CD4-positive, alpha-beta T cell treated with Interleukin-15 for 4 hours (primary cell): ENCODE measurements at places on chromosomes 1 and 21.

DNA sequence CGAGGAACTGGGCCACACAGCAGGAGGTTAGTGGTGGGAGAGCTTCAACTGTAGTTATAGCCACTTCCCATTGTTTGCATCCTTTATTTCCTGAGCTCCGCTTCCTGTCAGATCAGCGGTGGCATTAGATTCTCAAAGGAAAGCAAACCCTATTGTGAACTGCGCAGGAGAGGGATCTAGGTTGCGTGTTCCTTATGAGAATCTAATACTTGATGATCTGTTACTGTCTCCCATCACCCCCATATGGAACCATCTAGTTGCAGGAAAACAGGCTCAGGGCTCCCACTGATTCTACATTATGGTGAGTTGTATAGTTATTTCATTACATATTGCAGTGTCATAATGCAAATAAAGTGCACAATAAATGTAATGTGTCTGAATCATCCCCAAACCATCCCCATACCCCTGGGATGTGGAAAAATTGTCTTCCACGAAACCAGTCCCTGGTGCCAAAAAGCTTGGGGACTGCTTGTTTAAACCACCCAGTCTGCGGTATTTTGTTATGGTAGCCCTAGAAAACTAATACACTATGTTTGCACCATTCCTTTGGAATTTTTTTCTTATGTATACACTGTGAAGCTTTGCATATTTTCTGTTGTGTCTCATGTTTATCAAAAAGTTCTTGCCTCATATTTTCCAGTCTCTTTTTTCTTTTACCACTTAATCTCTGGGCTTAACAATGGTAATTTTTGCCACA lies 136.6 kb upstream of the IVNS1ABP start:
- DNase-seq = no peak

- DNase-seq = no peak
Measured at GRCh38 chr1:160149233-160149632, 2.2 kb upstream of the ATP1A4 start.

- DNase-seq = peak; percentile 30
Measured at GRCh38 chr1:92410706-92411105, 76.0 kb downstream of the GFI1 start.

DNA sequence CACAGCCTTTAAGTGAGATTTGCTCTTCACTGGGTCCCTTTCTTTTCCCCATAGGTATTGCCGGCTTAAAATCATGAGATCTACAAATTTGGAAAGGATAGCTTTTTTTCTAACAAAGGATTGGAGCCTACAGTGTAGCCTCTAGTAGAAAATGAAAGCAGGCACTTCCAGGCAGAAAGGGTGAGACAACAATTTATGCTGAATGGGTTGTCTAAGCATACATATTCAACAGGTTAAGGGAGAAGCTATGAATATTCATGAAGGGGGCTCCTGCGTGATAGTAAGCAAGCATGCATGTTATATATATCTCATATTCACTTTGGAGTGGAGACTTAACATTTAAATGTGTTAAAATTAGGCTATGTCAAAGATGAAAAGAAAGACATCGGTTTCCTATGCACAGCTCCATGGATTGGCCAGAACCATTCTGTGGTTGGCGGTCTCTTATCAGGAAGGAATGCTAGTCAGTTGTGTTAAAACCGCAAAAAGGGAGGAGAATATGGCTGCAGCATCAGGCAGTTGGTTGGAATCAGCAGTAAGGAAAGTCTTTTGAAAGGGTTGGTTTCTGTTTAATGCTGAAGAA lies 66.0 kb downstream of the VCAM1 start:
- DNase-seq = no peak

DNA sequence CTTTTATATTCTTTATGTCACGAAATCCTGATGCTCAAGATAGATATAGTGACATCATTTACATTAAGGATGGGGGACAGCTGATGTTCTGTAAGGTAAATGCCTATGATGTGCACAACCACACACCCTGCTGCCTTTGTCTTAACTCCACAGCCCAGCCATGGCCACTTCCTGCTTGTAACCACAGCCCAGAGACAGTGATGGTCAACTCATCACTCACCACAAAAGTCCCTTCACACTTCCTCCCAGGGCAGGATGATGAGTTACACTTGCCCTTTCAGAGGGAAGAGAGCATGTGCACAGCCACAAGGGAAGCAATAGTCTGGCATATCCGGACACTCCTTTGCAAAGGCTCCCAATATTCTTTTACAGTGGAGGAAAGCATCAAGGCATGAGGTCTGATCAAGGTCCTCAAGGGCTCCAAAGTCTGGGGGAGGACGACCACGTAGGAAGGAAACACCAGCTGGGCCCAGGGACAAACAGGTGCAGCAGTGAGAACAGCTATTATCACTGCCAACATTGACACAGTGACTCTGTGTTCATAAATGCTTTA lies 53.8 kb downstream of the PLPP3 start:
- no peak for DNase-seq

DNA sequence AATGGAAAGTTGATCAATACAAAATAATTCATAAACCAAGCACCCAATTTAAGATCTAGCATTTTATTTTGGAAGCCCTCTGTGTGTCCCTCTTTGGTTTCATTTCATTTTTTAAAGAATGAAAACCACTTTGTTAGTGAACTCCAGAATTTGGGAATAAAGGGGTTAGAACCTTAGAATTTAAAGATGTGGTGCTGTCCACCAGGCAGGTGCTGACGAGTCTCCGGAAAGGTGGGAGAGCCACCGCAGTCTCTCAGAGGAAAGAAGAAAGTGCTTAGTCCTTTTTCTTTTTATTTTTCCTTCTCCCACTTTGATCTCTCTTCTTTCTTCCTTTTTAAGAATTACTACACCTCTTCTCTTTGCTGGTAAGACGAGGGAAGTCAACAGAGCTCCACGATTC lies 20.5 kb upstream of the HIVEP3 start:
- no peak for DNase-seq

DNA sequence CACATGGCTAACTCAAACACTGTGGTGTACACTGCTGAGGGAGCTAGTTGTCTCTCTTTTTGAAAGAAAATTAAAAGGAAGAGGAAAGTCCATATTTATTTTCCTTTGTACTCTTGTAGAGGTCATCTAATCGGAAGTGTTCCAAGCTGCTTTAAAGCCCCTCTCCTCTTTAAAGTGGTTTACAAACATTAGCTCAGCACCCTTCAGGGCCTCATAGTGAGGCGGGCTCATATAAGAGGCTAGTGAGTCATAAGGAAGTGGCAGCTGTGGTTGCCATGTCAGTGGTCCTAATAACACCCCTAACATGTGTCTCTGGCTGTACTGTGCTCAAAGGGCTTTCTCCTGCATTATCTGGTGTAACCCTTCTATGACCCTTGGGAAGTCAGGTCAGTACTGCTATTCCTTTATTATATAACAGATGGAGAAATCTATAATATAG lies 104.4 kb upstream of the SERBP1 start:
- no peak for DNase-seq

DNA sequence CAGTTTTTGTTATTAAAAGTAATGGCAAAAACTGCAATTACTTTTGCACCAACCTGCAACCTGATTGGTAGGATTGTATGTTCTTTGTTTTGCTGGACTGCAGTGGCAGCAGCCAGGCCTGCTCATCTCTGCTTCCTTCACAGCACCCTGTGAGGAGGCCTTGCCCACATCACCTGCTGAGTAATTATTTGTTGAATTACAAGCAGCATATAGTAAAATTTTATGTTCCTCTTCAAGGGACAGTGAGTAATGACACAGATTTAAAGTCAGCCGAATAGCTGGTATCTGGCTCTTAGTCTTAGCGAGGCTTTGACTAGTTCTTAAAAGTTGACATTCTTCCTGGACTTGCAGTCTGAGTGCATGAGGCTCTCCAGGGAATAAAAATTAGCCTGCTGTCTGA lies 435.1 kb downstream of the PRDM2 start:
- no peak for DNase-seq

DNA sequence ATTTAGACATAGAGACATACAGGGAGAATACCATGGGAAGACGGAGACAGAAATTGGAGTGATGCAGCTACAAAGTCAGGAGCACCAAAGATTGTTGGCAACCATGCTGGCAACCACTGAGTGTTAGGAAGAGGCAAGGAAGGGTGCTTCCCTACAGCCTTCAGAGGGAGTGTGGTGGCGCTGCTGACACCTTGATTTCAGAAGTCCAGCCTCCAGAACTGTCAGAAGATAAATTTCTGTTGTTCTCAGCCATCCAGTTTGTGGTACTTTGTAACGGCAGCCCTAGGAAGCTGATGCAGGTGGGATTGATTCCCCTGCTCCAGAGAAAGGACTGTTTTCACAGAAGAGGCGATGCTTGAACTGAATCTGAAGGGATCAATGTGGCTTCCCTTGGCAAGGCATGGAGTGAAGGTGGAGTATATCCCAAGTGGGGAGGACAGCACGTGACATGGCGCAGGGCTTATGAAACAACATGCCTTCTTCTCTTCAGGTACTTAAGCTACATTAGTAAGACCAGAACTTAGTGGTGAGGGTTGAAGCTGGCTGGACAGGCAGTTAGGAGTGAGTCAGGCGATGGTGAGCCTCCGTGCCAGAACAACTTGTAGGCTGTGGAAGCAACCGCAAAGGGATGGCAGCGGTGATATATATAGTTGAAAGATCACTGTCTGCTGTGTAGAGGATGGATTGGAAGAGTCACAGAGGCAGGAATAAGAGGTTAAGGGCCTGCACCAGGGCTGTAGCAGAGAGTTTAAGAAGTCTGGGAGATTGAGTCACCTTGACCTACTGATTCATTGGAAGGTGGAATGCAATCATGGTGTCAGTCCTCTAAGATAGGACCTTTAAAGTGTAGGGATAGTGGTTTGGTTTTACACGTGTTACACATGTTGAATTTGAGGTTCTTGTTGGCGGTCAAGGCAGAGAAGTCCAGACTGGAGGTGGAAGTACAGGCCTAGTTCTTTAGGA lies 2.1 kb downstream of the LEPR start:
- no peak for DNase-seq

DNA sequence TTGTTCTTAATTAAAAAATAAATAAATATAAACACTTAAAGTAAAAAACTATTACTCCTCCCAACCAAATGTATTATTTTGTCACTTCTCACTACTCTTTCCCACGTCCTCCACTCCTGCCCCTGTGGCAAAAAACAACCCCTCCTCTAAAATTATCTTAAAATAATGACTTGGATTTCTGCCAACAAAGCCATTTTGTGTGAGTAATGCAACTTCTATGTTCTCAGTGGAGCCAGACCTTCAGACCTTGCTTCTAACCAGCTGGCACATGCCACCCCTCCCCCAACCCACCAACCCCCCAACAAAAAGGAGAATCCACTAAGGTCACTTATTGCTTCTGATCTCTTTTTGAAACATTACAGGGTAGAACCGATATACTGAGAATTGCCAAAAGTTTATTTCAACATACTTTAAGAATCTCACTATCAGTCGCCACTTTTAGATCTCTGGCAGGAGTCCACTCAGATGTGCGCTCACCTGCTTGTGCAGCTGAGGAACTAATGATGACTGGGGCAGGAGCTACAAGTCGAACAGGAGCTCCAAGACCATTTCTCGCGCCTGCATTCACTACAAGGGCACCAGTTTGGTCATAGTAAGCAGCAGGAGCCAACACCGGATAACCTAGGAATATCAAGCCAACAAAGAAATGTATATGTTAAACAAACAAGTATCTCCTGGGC lies 58.3 kb upstream of the SDC3 start:
- no peak for DNase-seq

- no peak for DNase-seq
Measured at GRCh38 chr1:217734973-217735372, 103.8 kb downstream of the SPATA17 start.

DNA sequence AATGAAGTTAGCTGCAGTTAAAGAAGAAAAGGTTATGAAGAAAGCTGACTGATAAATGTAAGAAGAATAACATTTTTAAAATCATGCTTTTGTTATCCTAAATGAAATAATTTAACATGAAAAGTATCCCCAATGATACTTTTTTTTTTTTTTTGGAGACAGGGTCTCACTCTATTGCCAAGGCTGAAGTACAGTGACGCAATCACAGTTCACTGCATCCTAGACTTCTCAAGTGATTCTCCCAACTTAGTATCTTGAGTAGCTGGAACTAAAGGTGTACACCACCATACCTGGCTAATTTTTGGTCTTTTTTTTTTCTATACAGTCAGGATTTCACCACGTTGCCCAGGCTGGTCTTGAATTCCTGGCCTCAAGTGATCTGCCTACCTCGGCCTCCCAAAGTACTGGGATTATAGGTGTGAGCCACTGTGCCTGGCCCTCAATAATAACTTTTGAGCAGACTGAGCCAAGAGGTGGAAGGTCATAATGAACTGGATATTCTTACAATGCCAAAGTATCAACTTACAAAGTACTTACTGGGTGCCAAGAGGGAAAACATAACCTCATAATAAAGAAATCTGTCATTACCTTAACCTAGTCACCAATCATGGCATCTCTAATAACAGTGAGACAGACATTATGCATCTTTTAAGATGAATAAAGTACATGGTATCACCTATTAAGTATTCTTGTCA lies 94.5 kb downstream of the EVI5 start:
- no peak for DNase-seq

GRCh38 chr1:84853741-84854721 lies 39.0 kb downstream of the LPAR3 start:
- peak; percentile 81 for DNase-seq

DNA sequence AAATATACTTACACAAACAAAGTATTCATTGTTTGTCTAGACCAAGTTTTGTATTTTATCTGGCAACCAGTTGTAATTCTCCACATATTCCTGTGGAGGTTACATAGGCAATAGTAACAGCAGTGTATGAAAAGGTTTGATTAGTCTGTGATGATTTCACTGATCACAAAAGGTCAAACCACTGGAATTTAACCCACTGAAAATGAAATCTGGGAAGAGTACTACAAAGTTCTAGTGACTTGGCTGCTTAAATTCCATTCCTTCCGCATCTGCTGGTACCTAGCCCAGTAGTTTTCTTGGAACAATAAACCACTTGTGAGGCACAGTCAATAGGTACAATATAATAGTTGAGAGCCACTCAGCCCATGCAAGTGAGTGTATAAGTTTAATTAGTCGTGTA lies 205.4 kb downstream of the NFIA start:
- DNase-seq = no peak

DNA sequence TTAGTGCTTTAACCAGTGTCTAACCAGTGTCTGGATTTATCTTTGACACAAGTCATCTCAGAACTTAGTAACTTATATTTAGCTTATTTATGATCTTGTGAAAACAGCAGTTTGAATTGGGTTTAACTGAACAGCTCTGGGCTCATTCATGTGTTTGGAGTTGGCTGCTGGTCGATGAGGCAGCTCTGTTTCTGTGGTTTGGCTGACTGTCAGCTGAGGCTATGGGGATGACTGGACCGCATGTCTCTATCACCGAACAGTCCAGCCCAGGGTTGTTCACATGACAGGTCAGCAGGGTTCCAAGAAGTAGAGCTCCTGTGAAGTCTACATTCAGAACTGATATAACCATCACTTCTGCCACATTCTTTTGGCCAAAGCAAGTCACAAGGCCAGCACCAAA lies 29.1 kb upstream of the C21orf91 start:
- no peak for DNase-seq
